ENCODE measurements at places on chromosomes 2 and 18. TPM values are rescaled to one million over a fixed set of nuclear protein-coding genes. Genes with fewer than 3 reads are reported as not detected.

Gene SNTG2
- total RNA-seq = not detected

GRCh38 chr2:30655660-30656059, 151.6 kb downstream of the CAPN13 start:
- DNase-seq = peak; percentile 58

DNA sequence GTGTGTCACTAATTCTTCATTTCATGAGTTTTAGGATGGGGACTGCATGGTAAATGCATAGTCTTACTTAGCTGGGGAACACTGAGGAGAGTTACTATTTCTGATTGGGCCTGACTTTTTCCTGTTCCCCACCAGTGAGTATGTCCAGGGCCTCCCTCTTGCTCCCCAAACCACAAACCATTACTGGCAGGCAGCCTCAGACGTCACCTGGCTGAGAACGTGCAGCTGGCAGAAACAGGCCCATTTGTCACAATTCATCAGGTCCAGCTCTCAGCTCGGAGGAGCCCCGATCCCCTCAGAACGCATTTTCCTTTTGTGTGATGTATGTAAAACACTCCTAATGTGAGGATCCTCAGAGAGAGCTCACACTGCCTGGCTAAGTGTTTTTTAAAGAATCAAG, 71.7 kb upstream of the SIX3 start:
- DNase-seq = no peak

DNA sequence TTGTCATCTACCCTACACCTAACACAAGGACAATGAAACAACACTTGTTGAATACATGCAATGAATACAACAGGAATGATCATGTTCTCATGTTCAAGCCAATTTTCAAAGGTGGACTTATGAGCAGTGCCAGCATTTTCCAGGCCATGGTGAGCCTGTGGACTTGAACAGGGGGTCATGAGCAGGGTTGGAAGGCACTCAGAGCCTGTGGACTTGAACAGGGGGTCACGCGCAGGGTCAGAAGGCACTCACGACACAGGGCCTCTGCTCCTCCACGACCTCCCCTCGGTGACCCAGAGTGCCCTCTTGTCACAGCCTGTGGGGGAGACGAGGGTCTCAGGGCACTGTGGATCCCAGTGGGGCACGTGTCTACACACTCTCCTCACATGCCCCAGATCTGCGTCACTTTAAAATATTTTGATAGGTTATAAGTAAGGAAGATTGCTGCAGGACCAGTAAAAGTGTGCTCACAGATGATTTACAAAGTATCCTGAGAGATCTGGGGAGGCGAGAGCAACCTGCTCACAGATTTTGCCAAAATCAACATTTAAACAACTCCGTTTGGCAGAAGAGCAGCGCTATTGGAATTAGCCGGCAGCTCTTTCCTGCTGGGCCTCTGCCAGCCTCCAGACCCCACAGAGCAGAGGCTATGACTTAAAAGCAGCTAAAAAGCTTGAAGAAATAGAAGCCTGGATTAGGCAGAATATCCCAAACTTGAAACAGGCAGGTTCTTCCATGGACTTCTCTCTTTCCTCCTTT, 121.9 kb downstream of the TMEM18 start:
- DNase-seq = no peak

GRCh38 chr2:45554073-45554741, 56.9 kb downstream of the SRBD1 start:
- peak; percentile 90 for DNase-seq

- DNase-seq = no peak
These were observed 17.7 kb downstream of the ALLC start for GRCh38 chr2:3675687-3676086.

DNA sequence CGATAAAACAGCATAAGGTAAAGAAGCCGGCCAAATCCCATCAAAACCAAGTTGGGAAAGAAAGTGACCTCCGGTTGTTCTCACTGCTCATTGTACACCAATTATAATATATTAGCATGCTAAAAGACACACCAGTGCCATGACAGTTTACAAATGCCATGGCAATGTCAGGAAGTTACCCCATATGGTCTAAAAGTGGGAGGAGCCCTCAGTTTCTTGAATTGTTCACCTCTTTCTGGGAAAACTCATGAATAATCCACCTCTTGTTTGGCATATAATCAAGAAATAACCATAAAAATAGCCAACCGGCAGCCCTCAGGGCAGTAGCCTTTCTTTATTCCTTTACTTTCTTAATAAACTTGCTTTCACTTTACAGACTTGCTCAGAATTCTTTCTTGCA, 544.9 kb upstream of the SETBP1 start:
- no peak for DNase-seq

Gene CRYGD
- not detected for total RNA-seq

DNA sequence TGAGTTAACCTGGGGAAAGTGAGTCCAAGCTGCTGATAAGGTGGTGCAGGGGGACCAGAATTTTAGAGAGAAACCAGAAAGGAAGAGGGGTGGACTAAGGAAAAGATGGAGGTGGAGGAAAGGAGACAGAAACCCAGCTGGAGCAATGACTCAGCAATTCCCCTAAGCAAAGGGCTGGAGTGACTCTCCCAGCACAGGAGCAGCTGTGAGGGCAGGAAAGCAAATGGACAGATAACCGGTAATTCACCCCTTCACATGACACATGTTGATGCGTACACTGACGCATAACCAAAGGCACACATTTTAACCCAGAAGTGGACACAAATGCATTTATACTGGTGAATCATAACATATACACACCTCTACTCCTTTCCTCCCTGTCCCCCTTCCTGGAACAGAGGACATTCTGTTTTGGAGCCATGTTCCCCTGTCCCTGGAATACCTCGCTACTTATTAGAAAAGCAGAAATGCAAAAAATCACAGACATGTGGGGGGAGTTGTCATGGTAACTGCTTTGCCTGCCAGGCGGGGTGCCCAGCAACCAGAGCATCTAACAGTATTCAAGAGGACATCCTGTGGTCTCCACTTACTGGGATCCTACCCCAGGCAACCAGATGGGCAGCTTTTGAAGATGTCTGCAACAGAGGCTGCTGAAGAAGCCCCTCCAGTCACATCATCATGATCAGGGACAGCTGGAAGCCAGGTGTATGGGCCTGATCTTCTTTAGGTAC, 4.7 kb downstream of the CDK5R2 start:
- DNase-seq = peak; percentile 80

Gene ALKAL2
- total RNA-seq = 1.3 TPM

GRCh38 chr2:158189526-158189925, 87.8 kb downstream of the UPP2 start:
- DNase-seq = no peak

- DNase-seq = no peak
These were observed 1336.7 kb downstream of the DPP10 start for GRCh38 chr2:115779085-115779632.

- no peak for DNase-seq
These were observed 976.8 kb downstream of the TMEM182 start for GRCh38 chr2:103738606-103739005.

Gene ABHD1
- total RNA-seq = 0.09 TPM

GRCh38 chr2:19823507-19823906, 78.3 kb downstream of the TTC32 start:
- no peak for DNase-seq

GRCh38 chr18:79789091-79789891, 8.4 kb upstream of the KCNG2 start:
- no peak for DNase-seq

- no peak for DNase-seq
These were observed 191.1 kb downstream of the STK39 start for GRCh38 chr2:168056242-168056787.

Gene PLCD4
- total RNA-seq = 1.2 TPM

DNA sequence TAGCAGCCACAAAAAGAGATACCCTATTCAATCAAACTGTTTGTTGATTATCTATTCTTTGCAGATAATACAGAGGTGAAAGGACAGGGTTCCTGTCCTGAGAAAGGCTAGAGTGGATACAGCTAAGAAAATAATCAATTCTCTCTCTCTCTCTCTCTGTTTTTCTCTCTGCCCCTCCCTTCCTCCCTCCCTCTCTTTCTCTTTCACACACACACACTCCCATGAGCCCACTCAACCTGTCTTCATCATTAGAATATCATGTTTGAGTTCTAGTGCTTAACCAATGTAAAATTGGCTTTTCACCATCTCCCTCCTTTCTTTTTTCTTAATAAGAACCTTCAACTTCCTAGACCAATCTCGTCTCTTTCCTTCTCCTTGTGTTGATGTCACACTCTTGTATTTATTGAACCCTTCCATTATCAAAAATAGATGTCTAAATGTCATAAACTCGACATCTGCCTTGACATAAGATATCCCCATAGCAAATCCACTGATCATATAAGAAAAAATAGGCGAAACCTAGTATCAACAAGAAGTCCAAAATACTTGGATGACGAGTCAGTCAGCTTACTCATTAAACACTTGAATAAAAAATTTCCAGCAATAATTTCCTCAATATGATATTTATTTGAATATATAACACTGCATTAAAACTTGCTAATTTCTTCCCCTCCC, 42.8 kb upstream of the CYTIP start:
- DNase-seq = peak; percentile 25

Gene FEV
- not detected for total RNA-seq

DNA sequence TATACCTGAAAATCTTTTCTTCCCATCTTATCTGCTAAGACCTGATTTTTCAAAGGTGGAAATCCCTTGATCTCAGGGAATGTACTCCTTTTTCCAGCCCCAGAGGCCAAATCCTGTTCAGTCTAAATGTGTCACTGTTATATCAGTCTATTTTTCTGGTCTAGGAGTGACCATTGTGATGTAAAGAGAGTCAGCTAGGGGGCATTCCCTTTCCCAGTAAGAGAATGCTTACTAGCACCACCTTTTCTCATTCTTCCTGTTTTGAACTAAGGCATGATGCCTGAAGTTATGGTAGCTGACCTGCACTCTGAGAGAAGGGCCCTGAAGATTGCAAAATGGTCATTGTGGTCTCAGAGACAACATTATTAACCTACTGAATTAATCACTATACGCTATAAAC, 124.1 kb upstream of the XIRP2 start:
- no peak for DNase-seq

Gene NXPH2
- total RNA-seq = not detected

Gene UCN
- 1.1 TPM for total RNA-seq

- no peak for DNase-seq
These were observed 300.1 kb downstream of the NOL4 start for GRCh38 chr18:33924576-33924975.

- peak; percentile 5 for DNase-seq
These were observed 255.3 kb downstream of the NR4A2 start for GRCh38 chr2:156077041-156077742.

Gene KIF1A
- under 0.01 TPM for total RNA-seq

DNA sequence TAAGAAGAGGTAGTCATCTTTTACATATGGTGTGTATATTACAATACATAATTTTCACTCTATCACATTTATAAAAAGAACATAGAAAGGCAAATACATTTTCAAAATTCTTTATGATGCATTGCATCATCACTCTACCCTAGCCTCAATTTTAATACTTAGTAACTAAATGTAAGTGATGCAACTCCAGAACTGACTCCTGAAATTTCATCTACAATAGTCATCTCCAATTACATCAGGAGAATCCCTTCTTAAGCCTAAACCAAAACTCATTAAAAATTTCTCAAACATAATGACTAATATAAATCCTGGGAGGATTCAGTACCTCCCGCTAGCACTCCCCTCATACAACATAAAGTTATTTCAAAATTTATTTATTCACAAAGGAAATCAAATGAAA, 15.9 kb downstream of the TMX3 start:
- DNase-seq = peak; percentile 71

GRCh38 chr2:8364668-8365067, 317.2 kb upstream of the ID2 start:
- DNase-seq = no peak

GRCh38 chr2:166321076-166321475, 54.7 kb downstream of the SCN9A start:
- DNase-seq = no peak

Gene PDE11A
- total RNA-seq = not detected

GRCh38 chr2:5695654-5696403, 3.6 kb downstream of the SOX11 start:
- DNase-seq = no peak

- DNase-seq = no peak
These were observed 51.6 kb downstream of the SLC66A2 start for GRCh38 chr18:79899609-79900445.

DNA sequence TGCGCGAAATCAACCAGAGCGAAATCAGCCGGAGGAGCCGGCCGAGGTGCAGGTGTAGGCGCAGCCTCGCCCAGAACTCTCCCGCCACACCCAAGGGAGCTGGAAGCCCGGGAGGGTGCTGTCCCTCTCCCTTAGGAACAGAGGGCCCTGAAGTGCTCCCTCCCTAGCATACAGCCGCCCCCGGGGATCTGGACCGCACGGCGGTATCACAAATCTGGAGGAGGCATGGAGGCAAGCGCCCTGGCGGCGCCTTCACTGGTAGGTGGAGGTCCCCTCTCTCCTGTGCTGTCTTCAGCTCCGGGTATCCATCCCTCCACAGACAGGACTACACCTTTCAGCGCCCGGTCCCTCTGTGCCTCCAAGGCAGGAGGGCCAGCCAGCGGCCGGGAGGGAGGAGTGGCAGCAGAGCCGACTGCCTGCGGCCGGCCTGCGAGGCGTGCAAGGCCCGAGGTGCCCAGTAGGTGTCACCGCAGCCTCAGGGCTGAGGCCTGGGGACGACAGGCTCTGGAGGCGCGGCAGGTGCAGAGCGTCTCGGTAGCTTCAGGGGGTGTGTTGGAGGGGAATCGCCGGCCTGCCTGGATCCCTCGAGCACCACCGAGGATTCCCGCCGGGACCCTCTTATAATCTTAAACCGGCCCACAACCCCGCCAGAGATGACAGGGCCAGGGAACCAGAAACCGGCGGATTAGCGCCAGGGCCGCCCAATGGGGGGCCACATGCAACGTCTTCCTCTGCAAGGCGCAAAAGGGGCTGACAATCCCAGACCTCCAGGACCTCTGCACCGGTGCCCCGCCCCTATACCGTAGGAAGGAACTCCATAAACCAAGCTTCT, 2.8 kb downstream of the IHH start:
- DNase-seq = peak; percentile 60

Gene GTF2A1L
- total RNA-seq = not detected

Gene FOSL2
- total RNA-seq = 44.4 TPM

GRCh38 chr2:187774551-187775071, 220.4 kb upstream of the TFPI start:
- peak; percentile 41 for DNase-seq

DNA sequence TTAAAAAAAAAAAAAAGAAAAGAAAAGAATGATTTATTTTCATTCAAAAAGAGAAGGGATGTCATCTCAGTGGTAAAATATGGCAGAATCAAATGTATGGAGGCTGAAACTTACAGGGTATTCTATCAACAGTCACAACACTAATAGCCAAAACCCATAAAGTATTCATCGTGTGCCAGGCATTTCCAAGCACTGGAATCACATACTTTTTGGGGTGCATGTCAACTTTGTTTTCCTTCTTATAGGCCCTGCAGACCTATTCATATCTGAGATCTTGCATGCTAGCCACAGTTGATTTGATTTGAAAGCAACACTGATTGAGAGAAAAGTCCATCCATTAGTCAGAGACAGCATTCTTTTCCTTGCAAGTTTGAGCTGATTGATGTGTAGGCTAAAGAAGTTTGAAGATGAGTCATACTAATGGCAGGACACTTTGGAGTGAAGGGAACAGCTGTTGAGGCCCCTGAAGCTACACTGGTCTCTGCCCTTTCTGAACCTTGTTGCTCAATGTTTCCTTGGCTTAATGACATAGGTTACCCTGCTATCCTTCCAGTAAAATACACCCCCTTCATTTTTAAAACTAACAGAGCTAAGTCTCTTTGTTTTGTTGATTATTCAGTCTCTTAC, 22.0 kb downstream of the KATNAL2 start:
- peak; percentile 32 for DNase-seq

All from fibroblast of the aortic adventitia (primary cell).